ENCODE measurements at places on chromosomes 2 and 18.

DNA sequence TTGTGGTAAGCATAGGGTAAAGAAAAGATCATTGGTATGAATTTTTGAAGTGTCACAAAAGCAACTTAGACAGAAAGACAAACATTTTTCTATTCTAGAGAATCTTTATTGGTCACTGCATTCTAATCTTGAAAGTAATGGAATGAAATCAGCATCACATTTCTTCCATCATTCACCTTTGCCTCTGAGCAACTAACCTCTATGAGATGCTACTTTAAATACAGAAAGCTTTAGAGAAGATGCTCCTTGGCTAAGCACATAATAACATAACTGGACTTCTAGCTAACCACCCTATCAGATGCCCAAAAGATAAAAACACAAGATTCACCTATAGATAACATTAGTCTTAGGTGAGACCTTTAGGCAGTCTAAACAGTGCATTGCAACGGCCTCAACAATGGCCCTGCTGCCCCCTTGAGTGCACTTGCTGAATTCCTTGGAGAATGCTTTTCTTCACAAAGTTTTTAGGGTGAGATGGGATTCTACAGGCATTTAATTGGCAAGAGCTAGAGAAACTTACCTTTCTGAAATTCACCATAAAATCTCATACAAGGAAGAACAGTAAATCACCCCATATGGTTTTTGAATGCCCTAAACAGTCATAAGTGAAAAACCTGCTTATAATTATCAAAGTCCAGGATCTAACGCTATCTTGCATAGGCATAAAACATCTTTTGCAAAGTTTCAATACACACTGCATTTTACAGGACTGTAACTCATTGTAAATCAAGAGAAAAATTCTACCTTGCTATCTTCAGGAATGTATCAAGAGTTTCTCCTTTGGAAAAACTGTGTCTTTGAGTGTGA is 791.3 kb upstream of the CHAC2 start:
- peak; percentile 62 for DNase-seq

GRCh38 chr18:24710474-24710873 is 250.0 kb downstream of the HRH4 start:
- no peak for DNase-seq

DNA sequence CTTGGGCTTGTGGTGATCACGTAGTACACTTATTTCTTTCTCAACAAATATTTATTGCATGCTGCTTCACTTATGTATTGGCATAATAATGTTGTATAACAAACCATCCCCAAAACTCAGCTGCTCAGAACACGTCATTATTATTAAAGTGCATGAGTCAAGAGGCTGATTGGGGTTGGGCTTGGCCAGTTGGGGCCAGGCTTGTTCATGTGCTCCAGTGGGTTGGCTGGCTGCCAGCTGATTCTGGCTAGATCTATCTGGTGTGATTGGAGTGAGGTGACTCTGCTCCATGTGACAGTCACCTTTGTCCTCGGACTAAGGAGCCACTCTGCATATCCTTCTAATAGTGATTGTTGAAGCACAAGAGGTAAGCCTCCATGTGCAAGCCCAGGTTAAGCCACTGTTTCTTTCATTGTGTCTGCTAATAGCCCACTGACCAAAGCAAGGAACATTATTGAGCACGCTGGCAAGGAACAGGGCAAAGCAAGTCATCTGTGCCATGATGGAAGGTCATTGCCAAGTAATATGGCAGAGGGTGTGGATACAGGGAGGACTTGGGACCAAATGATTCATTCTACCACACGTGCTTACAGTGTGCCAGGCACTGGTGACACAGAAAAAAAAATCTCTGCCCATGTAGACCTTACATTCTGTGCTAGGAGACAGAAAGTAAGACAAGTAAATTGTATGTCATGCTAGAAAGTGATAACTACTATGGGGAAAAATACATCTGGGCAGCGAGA is 63.3 kb upstream of the TMEM182 start:
- no peak for DNase-seq

GRCh38 chr18:54183390-54183789 is 41.1 kb downstream of the MBD2 start:
- DNase-seq: no peak

GRCh38 chr2:173966274-173967098 is 1.3 kb upstream of the SP3 start:
- DNase-seq: no peak

- DNase-seq: no peak
Observed at GRCh38 chr2:145597006-145597405, 1077.1 kb upstream of the ZEB2 start.

DNA sequence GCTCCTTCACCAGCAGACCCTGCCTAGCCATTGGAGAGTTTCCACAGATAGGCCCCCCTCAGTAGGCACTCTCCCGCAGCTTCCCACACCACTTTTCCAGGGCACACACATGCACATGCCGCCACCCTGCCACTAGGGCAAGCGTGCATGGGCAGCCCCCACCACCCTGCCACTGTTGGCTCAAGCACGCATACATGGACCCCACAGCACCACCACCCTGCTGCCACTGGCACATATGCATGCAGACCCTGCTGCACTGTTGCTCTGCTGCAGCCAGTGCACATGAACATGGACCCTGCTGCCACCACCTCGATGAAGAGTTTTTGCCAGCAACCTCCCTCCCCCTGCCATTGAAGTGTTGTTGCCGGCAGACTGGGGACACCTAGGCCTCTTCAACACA is 154.9 kb downstream of the FTCDNL1 start:
- no peak for DNase-seq

GRCh38 chr18:79596446-79597175 is 83.0 kb upstream of the CTDP1 start:
- DNase-seq: no peak

- no peak for DNase-seq
Observed at GRCh38 chr2:98502556-98503335, 58.1 kb downstream of the INPP4A start.

GRCh38 chr2:9135822-9136558 is 70.6 kb upstream of the ASAP2 start:
- no peak for DNase-seq

DNA sequence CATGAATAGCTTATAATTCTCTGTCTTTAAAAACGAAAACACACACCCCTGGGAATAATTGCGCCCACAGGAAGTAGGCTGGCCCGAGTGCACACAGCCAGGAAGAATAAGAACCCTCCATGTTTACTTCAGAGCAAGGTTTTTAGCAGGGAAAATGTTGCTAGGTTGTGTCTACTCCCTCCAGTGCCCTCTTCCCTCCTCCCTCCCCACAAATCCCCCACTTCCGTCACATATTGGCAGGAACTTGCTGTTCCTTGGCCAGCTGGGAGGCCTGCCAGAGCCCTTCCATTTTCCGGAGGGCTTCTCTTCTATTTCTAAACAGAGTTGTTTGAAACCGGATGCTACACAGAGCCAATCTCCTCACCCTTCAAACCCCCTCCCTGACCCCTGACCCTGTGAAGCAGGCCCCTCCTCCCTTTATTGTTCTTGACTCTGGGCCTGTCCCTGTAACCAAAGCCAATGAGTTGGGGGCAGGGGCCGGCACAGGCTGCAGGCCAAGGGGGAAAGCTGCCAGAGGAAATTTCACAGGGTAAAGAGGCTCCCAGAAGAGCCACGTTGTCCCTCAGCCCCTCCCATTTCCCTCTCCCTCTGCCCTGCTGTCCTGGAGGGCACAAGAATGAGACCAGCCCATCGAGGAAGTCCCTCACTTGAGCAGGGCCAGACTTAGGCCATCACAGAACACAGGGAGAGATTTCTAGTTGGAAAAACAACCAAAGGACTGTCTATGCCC is 49.8 kb upstream of the LGALSL start:
- peak; percentile 84 for DNase-seq

- DNase-seq: no peak
Observed at GRCh38 chr2:147099845-147100244, 745.0 kb upstream of the ACVR2A start.

- DNase-seq: no peak
Observed at GRCh38 chr2:234494361-234495250, 2.3 kb downstream of the ARL4C start.

GRCh38 chr2:64640153-64641044 is 13.3 kb downstream of the SERTAD2 start:
- DNase-seq: no peak

GRCh38 chr2:214169736-214170135 is 241.1 kb upstream of the VWC2L start:
- DNase-seq: no peak

DNA sequence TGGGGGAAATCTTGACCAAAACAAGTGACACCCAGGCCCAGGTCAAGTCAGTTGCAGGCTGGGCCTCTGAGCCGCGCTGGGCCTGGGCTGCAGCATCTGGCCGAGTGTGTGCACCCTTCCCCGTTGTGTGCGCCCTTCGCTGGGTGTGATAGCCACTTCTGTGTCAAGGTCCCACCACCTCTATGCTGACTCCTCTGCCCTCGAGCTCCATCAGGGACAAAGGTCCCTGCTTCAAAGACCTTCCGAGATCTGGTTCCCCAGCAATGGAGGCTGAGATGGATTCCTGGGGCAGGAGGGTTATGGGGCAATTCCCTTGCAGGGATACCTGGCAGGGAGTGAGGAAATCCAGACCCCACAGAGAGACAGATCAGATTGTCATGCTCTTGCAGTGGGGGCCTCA is 93.6 kb downstream of the PIEZO2 start:
- no peak for DNase-seq

DNA sequence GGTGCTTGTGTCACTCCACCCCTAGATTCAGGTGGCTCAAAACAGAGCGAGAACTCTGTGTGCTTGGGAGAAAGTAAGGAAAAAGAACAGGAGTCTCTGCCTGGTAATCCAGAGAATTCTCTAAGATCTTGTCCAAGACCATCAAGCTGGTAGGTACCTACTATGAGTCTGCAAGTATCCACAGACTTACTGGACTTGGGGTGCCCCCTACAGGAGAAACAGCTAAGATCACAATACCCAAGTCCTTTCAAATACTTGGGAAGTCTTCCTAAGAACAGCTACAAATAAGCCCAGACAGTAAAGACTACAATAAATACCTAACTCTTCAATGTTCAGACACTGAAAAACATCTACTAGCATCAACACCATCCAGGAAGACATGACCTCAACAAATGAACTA is 1143.6 kb upstream of the ACVR2A start:
- DNase-seq: peak; percentile 5

- no peak for DNase-seq
Observed at GRCh38 chr2:85053802-85054201, 79.4 kb upstream of the TCF7L1 start.

DNA sequence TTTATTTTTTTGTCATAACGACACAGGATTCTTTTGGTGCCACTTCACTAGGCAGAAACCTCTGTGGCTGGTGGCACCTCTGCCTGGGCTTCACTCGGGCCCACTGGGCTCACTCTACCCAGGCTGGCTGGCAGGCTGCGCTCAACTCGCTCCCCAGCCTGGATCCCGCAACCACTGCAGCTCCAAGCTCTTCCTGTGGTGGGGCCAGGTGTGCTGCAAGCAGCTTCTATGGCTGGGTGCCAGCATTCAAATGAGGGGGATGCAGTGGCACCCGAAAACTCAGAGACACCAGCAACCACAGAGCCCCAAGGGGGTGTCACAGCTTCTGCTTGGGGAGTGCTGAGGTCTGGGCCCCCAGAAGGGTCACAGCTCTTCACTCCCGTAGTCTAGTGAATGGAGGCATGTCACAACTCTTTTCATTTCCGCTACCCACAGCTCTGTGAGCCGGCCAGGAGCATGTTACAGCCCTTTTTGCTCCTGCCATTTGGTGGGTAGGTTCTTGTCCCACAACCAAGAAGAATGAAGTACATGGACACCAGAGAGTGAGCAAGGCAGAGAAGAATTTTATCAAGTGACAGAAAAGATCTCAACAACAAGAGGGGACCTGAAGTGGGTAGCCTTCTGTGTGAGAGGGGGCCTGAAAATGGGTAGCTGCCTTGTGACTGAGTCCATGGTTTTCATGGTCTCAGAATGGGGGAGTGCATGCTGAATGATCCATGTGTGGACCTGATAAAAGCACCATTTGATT is 170.1 kb downstream of the UBR3 start:
- no peak for DNase-seq

- no peak for DNase-seq
Observed at GRCh38 chr18:10010611-10011015, 96.8 kb downstream of the VAPA start.

GRCh38 chr2:32355976-32356680 is 695 bp upstream of the BIRC6 start:
- DNase-seq: peak; percentile 55

GRCh38 chr2:56380861-56381260 is 197.1 kb downstream of the CCDC85A start:
- no peak for DNase-seq

DNA sequence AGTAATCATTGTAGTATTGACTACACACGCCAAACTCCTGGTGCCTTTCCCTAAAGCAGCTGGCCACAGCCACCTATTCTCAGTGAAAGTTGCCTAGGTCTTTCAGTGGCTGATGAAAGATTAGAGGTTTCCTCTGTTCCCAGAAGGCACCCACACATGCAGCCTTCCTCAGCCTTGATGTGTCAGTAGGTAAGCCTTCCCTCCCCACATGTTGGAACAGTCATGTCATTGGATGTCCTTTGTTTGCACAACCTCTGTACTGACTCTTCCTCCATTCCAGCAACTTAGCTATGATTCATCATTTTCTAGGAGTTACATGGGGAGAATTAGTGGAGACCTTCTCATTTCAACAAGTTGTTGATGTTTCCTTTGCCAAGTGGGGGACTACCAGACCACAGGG is 630.8 kb upstream of the SLC39A10 start:
- DNase-seq: no peak

DNA sequence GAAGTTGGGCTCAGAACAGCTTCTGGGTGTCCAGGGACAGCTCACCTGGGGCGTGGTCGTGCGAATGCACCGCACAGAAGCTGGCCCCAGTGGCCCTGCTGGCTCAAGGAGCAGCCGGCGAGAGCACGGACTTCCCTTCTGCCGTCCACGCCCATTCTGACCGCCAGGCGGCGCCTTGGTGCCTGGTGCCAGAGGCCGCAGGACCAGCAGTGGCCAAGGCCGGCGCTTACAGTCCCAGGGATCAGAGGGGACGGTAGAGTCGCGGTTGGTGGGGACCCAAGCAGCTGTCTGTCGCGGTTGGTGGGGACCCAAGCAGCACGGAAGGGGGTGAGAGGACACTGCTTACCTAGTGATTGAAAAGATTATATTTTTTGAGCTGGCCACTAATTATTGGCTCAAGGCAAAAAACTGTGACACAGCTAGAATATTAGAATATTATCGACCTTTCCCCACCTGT is 25.7 kb downstream of the NPPC start:
- DNase-seq: peak; percentile 8

- no peak for DNase-seq
Observed at GRCh38 chr2:154130821-154131220, 259.1 kb downstream of the GALNT13 start.

GRCh38 chr2:99205491-99205890 is 24.5 kb downstream of the MRPL30 start:
- no peak for DNase-seq

- no peak for DNase-seq
Observed at GRCh38 chr2:19114126-19114525, 244.3 kb downstream of the OSR1 start.

- peak; percentile 15 for DNase-seq
Observed at GRCh38 chr18:58314284-58314683, 270.3 kb downstream of the NEDD4L start.

DNA sequence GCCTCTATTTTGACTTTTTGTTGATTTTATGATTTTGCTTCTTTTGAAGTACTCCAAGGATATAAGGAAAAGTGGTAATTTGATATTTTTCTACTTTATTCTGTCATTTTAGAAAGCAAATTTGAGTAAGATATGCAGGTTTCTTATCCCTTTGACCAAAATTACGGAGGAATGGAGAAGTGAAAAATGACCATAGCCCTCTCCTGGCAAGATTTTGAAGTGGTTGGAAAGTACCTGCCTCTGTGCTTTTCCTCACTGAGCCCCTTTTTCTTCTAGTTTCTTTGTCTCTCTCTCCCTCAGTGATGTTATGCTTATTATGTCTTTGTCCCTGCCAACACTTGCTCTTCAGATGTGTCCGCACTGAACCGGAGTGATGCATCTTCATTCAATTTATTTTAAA is 898.1 kb downstream of the EPHA4 start:
- DNase-seq: no peak
